NCI-H1417 treated with DMSO at 0.1 percent for 48 hours (cell line): ENCODE measurements at places on chromosomes 12 and 14.

GRCh38 chr12:52903855-52904508, 894 bp downstream of the KRT8 start:
- DNase-seq = no peak

DNA sequence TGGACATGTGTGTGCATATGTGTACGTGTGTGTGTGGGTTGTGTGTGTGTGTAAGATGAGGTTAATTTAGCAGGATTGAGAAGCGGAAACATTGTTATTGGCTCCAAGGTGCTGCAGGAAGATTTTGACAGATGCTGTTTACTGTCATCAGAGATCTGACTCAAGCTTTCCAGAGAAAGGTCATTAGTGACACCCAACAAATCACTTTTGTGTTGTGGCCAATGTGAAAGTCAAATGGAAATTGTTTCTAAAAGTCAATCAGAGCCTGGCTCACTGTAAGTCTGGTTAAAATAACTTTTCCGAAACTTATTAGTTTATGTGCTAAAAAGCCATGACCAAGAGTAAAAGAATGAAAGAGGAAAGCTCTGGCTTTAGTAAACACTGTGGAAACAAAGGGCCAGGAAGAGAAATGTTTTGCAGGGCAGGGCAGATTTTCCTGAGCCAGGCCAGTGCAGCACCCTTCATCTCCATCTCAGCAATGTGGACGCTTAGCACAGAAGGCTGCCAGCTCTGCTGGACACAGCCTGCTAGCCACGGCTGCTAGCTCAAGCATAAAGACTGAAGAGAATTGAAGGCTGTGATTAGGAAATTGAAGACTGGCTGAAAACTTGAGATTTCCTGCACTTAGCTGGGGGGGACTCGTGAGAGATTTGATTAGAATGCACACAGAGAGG, 235.8 kb downstream of the NEDD1 start:
- no peak for DNase-seq

DNA sequence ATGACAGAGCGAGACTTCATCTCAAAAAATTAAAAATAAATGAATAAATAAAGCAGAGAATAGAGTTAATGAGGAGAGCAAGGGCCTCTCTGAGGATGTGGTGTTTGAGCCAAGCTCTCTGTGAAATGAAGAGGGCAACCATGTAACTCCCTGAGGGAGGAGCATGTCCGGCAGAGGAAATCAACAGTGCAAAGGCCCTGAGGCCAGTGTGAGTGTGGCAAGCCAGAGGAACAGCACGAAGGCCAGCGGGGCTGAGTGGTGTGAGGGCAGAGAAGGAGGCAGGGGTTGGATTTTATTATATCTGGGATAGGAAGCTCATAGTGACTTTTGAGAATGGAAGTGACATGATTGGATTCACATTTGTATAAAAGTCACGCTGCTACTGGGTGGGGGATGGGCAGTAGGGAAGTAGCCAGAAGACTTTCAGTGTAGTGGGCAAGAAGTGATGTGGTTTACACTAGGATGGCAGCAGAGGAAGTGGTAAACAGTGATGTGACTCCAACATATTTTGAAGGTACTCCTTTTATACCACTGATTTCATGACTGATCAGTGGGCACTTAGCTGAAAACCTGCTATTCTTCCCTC, 10.3 kb upstream of the LRP1-AS start:
- no peak for DNase-seq

DNA sequence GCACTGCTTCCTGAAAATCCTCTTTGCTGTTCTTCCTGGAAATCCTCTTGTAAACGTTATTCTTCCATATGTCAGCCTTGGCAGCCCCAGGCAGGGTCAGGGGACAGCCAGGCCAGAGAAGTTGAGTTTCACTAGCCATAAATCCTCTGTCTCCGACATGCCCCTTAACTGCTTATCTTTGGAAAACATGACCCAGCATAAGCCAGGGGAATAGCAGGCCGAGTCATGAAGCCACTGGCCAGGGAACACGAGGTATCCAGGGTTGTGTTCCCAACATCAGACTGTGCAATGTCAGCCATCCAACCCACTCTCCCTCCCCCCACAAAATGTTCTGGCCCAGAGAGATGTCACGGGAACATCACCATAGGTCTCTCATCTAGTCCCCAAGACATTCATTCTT, 453.9 kb downstream of the MED13L start:
- DNase-seq = no peak

GRCh38 chr14:98167705-98168104, 1104.3 kb downstream of the BCL11B start:
- DNase-seq = no peak

GRCh38 chr12:112285600-112286401, 96.4 kb downstream of the HECTD4 start:
- no peak for DNase-seq

- DNase-seq = no peak
These were observed 25.9 kb upstream of the POLR3B start for GRCh38 chr12:106331599-106331998.

GRCh38 chr12:95549392-95550084, 1.7 kb downstream of the USP44 start:
- DNase-seq = no peak

DNA sequence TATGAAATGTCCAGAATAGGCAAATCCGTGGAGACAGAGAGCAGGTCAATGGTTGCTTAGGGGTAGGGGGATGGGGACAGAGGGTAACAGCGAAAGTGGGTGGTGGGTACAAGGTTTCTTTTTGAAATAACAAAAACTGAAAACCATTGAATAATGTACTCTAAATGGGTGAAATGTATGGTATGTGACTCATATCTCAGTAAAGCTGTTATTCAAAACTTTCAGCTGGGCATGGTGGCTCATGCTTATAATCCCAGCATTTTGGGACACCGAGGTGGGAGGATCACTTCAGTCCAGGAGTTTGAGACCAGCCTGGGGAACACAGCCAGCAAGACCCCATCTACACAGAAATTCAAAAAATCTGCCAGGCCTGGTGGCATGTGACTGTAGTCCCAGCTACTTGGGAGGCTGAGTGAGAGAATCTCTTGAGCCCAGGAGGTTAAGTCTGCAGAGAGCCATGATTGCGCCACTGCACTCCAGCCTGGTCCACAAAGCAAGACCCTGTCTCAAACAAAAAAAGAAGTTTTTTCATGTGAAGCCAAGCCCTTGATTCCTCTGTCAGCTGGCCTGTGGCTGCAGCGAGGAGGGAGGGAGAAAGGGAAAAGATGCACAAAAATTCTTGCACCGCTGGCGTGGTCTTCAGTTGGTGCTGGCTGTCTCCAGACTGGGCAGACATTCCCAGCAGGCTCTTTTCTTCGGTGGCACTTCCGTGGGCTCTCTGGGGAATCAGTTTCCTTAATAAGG, 248.2 kb downstream of the SLC41A2 start:
- DNase-seq = no peak

DNA sequence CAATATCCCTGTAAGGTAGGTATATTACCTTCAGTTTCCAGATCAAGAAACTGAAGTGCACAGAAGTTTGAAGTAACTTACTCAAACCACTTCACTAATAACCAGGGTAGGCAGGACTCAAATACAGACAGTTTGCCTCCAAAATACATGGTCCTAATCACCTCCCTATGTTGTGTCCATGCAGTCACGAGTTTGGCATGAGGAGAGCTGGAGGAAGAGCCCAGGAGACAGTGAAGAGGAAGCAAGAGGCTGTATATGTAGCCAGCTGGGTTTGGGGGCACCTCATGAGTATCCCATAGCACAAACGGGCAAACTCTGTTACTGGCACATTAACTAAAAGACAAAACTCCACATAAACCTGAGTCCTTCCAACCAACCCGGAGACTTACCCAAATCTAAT, 79.2 kb downstream of the DUSP16 start:
- DNase-seq = no peak

GRCh38 chr12:127162307-127162706, 1104.7 kb upstream of the TMEM132C start:
- no peak for DNase-seq

DNA sequence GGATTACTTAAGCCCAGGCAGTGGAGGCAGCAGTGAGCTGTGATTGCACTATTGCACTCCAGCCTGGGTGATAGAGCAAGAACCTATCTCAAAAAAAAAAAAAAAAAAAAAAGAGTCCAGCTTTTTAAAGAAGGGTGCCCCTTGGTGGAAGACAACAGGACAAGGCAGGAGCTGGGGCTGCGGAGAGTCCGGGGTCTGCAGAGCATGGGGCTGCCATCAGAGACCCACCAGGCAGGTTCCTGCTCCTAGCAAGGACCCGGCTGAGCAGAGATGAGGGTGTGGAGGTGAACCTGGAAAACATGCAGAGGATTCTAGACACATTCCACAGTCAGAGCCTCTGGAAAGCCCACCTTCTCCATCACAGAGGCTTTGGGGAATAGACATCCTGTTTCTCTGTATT, 21.0 kb upstream of the CIPC start:
- no peak for DNase-seq

DNA sequence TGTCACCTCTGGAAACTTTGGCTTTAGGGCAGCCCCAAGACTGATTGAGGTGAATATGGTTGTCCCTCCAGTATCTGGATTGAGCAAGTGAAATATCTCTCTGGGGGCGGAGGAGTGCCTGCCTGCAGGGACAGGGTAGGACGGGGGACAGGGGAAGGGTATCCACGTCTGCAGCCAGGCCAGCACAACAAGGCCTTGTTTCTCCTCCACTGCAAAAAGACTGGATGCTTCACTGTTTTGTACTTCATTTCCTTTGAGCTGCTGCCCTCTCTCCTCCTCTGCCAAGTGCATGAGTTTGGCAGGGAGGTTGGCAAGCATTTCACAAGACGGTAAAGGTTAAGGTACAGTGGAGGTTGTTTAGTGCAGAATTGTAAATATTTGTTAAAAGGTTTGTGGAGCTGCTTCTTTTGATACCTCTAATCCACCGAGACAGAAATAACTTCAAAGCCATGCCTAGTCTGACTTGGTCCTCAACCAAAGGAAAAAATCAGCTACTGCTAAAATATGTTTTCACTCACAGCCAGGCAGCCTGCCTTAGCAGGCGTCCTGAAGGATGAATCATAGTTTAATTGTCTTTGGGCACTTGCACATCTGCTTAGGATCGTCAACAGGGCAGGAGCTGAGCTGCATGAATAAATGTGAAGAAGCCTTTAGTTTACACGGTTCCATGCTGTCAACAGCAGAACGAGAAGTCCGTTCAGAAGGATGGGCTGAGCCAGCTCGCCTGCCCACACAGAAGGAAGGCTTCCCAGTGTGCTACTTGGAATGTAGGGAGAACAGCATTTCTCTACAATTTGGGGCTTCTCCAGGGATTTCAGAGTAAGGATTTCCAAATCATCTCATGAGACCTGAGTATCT, 269.7 kb downstream of the TTC6 start:
- no peak for DNase-seq
